Activated CD4-positive, alpha-beta T cell treated with anti-CD3 and anti-CD28 coated beads, Interleukin-2, amount 10 ng/mL, durations not matched to agents 7 days and 5 days (primary cell): ENCODE measurements at places on chromosomes 4 and X. TPM values are rescaled to one million over a fixed set of nuclear protein-coding genes. Genes with fewer than 3 reads are reported as not detected.

DNA sequence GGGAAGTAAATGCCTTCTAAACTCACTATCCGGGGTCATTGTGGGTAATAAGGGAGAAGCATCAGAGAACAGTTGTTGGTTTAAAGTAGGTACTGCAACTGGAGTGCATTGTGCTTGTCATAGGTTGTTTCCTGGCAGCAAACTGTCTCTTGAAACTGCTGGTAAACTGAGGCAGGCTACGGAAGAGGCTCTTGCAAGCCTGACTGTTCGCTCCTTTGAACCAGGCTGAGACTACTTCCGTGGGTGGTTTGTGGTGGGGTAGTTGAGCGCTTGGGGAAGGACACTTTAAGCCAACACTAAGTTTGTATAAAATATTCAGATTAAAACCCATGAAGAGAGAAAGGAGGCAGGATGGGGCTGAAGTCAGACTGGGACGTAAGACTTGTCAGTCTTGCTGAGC, 45.2 kb upstream of the WDR1 start:
- H3K4me3 ChIP-seq, result no peak overlapping the region
- peak overlapping the region; percentile 77 for H3K27ac ChIP-seq
- peaks cover 20% of the 10 kb centered on the region for H3K4me1 ChIP-seq
- DNase-seq, result peak; percentile 38
- H3K36me3 ChIP-seq, result no peaks in the 10 kb centered on the region

Gene MXRA5
- total RNA-seq, result not detected

- no peaks in the 10 kb centered on the region for H3K27me3 ChIP-seq
- H3K27ac ChIP-seq, result peak overlapping the region; percentile 66
- peaks cover 31% of the 10 kb centered on the region for H3K4me1 ChIP-seq
- no peak for DNase-seq
These were observed 52.8 kb downstream of the RBM47 start for GRCh38 chr4:40576651-40577480.

DNA sequence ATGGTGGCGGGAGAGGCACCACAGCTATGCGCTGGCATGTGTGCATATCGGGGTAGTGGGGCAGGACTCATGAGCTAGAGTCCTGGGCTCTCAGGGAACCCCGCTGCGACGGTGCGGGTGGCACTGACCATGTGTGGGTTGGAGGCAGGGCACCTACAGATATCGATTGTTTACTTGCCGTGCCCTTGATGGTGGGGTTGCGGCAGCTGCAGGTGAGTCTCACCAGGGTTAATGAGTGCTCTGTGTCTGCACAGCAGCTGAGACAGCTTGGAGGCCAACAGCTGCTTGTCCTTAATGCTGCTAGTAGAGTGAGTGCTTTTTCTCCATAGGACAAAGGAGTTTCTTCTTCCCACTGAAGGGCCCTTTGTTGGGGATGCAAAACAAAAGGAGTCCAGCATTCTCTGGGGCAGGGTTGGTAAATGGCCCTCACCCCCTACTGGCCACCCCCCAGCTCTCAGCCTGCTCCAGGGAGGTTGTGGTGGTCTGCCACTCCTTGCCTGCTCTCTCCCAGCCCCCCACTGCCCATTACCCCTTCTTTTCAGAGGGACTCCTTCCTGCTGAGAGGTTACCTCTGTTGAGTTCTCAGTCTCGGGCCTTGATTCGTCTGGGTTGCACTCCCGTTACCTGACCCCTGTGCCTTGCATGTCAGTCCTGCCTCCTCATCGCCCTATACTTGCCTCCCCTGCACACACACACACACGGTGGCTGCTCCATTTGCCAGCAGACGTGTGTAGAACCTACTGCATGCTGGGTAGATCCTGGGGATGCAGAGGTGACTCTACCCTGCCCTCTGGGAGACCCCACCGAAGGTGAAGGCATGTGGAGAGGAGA, 52.8 kb downstream of the TBC1D14 start:
- H3K27me3 ChIP-seq, result no peaks in the 10 kb centered on the region
- H3K27ac ChIP-seq, result no peak overlapping the region
- no peak for DNase-seq
- H3K4me1 ChIP-seq, result peaks cover 13% of the 10 kb centered on the region
- H3K36me3 ChIP-seq, result no peaks in the 10 kb centered on the region
- H3K4me3 ChIP-seq, result no peak overlapping the region

Gene CFAP99
- not detected for total RNA-seq

Gene NKX6-1
- total RNA-seq, result not detected

DNA sequence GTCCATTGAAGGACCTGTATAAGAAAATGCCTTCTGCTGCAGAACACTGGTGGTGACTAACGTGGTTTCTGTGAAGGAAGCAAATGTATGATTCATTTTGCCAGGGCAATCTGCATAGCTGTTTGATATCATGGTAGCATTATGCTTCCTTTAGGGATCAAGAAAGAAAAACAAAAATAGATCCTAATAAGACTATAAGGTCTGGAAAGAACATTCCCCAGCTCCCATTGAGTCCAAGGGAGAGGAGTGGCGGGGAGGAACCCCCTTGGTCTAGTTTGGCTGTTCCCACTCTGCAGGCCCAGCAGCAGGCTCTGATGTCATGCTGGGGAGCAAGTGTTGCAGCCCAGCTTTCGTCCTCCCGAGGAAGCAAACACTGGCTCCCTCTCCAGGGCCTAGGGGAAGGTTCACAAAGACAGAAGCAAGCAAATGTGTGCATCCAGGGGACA, 154.5 kb upstream of the GALNT7 start:
- H3K27me3 ChIP-seq, result peaks cover 4% of the 10 kb centered on the region
- no peaks in the 10 kb centered on the region for H3K36me3 ChIP-seq
- H3K27ac ChIP-seq, result no peak overlapping the region
- no peak overlapping the region for H3K4me3 ChIP-seq
- no peaks in the 10 kb centered on the region for H3K4me1 ChIP-seq
- no peak for DNase-seq

Gene MAP9
- total RNA-seq, result 3.1 TPM

DNA sequence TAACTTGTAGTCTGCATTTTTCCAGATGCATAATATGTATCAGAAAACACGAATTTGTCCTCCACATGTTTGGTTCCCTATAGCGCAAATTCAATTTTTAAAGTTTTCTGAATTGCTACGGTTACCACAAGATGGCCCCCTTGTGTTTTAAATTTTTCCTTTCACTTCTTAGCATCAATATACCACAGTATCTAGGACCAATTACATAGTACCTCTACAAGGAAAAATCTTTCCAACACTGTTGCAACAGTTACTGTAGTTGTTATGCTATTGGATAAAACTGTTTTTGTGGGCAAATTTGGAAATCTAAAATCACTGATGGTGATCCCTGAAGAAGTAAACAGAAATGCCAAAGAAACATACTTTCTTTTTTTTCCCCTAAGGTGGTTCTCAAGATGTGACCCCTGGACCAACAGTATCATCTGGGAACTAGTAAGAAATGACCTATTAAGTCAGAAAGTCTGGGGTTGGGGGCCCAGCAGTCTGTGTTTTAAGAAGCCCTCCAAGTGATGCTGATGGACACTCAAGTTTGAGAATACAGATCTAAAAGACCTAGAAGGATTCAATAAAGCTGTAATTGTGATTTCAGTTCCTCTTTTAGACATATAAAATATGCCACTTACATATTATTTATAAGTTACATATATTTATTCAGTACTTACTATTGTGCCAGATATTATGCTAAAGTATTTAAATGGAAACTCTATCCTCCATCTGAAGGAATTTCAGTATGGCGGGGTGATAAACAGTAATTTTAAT, 3.1 kb downstream of the ZGRF1 start:
- H3K4me1 ChIP-seq, result peaks cover 18% of the 10 kb centered on the region
- H3K27ac ChIP-seq, result peak overlapping the region; percentile 75
- DNase-seq, result peak; percentile 18
- no peaks in the 10 kb centered on the region for H3K27me3 ChIP-seq

GRCh38 chrX:9131066-9131465, 97.1 kb upstream of the FAM9B start:
- no peaks in the 10 kb centered on the region for H3K36me3 ChIP-seq
- H3K4me1 ChIP-seq, result no peaks in the 10 kb centered on the region
- H3K27me3 ChIP-seq, result no peaks in the 10 kb centered on the region
- no peak for DNase-seq

GRCh38 chrX:85544609-85545008, 165.1 kb upstream of the POF1B start:
- no peaks in the 10 kb centered on the region for H3K36me3 ChIP-seq
- no peaks in the 10 kb centered on the region for H3K4me1 ChIP-seq
- no peak overlapping the region for H3K4me3 ChIP-seq
- H3K27ac ChIP-seq, result no peak overlapping the region
- no peaks in the 10 kb centered on the region for H3K27me3 ChIP-seq

DNA sequence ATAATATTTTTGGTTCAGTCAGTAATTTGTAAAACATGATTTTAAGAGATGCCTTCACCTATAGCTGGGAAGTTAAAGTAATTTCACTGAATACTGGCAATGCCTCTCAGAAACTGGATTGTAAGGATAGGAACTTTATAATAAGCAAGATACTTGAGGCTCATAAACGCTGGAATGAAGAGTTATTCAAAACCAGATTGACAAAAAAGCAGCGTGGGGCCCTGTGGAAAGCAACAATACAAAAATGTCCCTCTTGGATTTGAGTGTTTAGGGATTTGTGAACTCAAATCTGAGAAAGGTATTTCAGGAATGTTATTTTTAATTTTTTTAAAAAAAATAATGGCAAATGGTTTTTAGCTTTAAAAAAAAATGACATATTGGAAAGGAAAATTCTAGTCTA, 94.6 kb downstream of the ANK2 start:
- no peak for DNase-seq
- no peak overlapping the region for H3K27ac ChIP-seq
- no peaks in the 10 kb centered on the region for H3K36me3 ChIP-seq
- H3K4me1 ChIP-seq, result peaks cover 13% of the 10 kb centered on the region
- H3K27me3 ChIP-seq, result peaks cover 5% of the 10 kb centered on the region

Gene DNAAF6
- total RNA-seq, result not detected

GRCh38 chr4:147524601-147525000, 43.7 kb downstream of the EDNRA start:
- H3K36me3 ChIP-seq, result no peaks in the 10 kb centered on the region
- no peak overlapping the region for H3K27ac ChIP-seq
- no peak overlapping the region for H3K4me3 ChIP-seq
- no peaks in the 10 kb centered on the region for H3K4me1 ChIP-seq
- H3K27me3 ChIP-seq, result peaks cover 7% of the 10 kb centered on the region

Gene HTN3
- not detected for total RNA-seq

GRCh38 chr4:26692014-26692726, 108.3 kb downstream of the TBC1D19 start:
- H3K27ac ChIP-seq, result no peak overlapping the region
- H3K4me3 ChIP-seq, result no peak overlapping the region
- no peak for DNase-seq
- H3K4me1 ChIP-seq, result no peaks in the 10 kb centered on the region

Gene GK2
- not detected for total RNA-seq

Gene RENBP
- 16.5 TPM for total RNA-seq

Gene WFS1
- total RNA-seq, result 1.7 TPM

Gene HS3ST1
- not detected for total RNA-seq

DNA sequence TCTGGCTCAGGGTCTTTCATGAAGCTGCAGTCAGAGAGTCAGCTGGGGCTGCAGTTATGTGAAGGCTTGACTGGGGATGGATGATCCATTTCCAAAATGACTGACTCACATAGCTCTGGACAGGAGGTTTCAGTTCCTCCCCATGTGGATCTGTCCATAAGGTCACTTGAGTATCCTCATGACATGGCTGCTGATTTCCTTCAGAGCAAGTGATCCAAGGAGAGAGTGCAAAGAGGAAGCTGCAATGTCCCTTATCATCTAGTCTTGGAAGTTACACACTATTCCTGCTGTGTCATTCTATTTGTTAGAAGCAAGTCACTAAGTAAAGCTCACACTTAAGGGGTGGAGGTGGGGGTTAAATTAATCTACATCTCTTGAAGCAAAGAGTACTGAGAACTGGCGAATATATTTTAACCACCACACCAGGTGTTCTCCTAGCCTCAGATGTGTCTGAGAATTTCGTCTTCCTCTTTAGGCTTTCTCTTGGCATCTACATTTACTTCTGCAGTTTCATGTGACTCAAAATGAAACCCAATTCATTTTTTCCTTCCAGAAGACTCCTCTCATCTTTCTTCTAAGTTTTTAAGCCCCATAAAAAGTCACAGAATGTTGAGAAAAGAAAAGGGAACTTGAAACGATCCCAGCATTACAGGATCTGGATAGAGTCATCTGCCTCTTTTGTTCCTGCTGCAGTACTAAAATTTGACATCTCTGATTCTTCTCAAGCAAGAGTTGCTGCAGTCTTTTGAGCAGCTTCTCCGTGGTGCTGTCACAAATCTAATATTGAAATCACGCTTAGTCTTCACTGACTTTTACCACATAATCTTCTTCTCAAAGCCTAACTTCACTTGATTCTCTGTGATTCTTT, 3.8 kb upstream of the GRPR start:
- H3K27me3 ChIP-seq, result peaks cover 15% of the 10 kb centered on the region
- DNase-seq, result no peak
- peaks cover 21% of the 10 kb centered on the region for H3K4me1 ChIP-seq
- H3K36me3 ChIP-seq, result no peaks in the 10 kb centered on the region
- no peak overlapping the region for H3K4me3 ChIP-seq
- no peak overlapping the region for H3K27ac ChIP-seq

Gene NXF3
- total RNA-seq, result not detected

DNA sequence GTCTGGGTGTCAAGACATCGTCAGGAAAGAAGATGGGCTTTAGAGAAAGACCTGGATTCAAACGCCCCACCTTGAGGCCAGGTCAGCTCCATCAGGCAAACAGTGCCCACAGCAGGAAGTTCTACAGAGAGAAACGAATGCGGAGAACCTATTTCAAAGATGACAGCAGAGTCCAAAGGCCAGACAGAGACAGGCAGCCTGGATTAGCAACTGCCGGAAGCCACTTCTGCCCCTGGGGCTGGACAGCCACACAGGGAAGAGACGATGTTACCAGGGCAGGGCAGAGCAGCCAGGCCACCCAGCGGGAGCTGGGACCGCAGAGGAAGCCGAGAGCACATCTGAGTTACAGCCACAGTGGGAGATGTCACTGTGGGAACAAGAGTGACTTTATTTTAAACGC, 1.2 kb downstream of the C4orf50 start:
- no peak for DNase-seq
- no peak overlapping the region for H3K4me3 ChIP-seq
- no peaks in the 10 kb centered on the region for H3K36me3 ChIP-seq
- H3K27ac ChIP-seq, result no peak overlapping the region
- no peaks in the 10 kb centered on the region for H3K27me3 ChIP-seq
- H3K4me1 ChIP-seq, result no peaks in the 10 kb centered on the region

Gene SPATA4
- not detected for total RNA-seq

DNA sequence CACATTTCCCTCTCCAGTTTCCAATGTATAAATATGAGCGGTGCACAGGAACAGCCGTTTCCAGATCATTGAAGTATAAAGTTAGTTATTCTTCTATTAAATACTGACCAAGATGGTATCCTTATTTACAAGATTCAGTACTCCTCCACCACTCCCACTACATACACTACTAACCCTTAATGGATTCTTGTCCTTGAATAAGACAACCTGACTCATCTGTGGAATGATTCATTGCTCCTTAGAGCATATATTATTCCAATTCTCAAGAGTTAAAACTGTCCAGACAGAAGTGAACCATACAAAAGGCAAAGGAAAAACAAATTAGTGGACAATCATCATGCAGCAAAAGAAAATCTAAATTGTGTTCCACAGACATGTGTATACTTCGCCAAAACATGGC, 373.3 kb downstream of the IDS start:
- DNase-seq, result no peak
- H3K27me3 ChIP-seq, result no peaks in the 10 kb centered on the region
- H3K4me1 ChIP-seq, result no peaks in the 10 kb centered on the region
- no peak overlapping the region for H3K27ac ChIP-seq
- no peaks in the 10 kb centered on the region for H3K36me3 ChIP-seq

Gene MTNR1A
- not detected for total RNA-seq

- no peaks in the 10 kb centered on the region for H3K4me1 ChIP-seq
- H3K27me3 ChIP-seq, result no peaks in the 10 kb centered on the region
- H3K36me3 ChIP-seq, result no peaks in the 10 kb centered on the region
- no peak for DNase-seq
- H3K4me3 ChIP-seq, result no peak overlapping the region
These were observed 175.6 kb upstream of the GPC4 start for GRCh38 chrX:133590703-133591505.
